Activated CD4-positive, alpha-beta T cell treated with anti-CD3 and anti-CD28 coated beads, Interleukin-2, amount 50 U/mL, for 48 hours (primary cell): ENCODE measurements at places on chromosomes 3 and 15.
A peak's percentile ranks its signal among the peaks of the same experiment; 100 is the strongest.

DNA sequence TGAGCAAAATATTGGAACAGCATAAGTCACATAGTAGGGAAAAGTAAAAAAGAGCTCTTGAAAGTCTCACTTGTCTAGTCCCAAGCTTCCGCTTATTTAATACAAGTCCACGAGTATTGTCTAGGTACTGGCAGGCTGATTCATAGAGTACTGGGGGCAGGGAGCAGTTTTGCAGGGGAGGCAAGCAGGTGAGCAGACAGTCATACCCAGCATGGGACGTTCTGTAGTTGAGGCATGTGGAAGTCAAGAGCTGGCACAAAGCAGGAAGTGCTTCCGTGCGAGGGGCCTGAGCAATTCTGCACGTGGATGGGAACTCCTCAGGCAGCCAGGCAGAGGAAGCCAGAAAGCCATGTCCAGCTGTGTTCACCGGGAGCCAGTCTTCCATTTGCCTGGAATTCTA lies 287.6 kb downstream of the EPHB1 start:
- DNase-seq: no peak

GRCh38 chr15:33021806-33022389 lies 172.6 kb downstream of the FMN1 start:
- DNase-seq: no peak

DNA sequence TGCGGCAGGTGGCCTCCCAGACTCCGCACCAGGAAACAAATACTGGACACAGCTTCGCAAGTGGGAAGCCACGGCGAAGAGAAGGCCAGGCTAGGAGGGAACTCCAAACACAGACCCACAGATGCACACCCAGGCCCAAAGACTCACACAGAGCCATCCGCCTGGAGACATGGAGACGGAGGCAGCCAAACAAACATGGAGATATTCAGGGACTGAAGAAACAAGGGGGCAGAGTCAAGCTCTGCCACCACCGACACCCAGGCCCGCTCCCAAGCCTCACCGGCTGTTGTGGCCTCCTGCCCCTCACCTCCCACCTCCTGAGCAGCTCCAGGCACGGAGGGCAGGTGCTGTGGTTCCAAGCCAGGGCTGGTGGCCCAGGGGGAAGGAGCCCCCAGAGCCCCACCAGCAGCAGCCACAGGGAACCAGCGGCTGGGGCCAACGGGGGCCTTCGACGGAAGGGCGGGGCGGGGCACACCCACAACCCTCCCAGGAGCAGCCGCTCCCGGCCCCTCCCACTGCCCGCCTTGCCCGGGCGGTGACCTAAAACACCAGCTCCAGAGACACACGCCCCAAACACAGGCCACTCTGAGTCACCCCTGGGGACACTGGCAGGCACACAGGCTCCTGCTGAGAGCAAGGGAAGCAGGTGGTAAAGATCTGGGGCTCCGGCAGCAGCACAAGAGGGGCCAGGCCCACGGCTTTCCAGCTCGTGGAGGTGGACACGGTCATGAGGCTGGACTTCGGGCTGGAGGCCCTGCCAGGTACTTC lies 31.9 kb downstream of the TNK2 start:
- peak; percentile 34 for DNase-seq

DNA sequence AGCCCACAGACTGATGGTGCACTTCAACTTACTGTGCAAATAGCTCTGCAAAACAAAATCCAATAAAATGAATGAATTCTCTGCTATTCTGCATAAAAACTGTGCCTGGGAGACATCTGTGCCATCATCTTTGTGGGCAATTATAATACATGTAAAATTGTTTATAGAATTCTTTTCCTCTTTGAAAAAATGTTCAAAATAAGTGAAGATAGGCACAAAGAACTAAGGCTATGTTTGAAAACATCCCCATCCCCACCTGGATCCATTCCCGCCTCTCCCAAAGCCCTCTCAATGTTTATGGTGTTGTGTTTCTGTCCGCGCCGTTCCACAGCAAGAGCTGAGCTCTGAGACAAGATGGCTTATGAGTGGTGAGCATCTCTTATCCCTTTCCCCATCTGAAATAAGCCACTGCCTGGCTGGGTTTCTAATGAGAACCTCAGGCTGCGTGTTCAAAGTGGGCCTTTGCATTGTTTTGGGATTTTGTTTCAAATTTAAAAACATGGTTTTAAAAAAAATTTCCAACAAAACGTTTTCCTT lies 22.4 kb upstream of the SNRPA1 start:
- no peak for DNase-seq

DNA sequence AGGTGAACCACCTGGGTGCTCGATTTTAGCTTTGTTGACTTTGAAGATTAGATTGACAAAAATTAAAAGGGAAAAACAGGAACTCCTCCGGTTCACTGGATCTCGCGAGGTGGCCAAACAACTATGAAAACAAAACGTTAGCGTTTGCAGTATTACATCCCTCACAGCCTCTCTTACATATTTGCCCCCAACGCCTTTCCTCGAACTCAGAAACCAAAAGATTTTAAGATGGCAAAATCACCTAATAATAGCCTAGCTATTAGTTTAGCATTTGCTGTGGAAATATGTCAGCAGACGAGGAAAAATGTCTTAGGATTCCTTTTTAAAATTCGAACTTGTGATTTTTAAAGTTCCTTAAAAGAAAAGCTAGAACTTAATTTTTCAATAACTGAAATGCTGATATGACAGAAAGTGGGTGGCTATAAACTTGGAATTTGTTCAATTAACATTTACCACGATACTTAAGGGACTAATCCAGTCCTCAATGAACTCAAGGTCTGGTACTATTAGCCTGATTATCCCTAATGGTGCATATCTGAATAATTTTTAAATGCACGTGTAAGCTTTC lies 491 bp upstream of the SENP7 start:
- DNase-seq: no peak

DNA sequence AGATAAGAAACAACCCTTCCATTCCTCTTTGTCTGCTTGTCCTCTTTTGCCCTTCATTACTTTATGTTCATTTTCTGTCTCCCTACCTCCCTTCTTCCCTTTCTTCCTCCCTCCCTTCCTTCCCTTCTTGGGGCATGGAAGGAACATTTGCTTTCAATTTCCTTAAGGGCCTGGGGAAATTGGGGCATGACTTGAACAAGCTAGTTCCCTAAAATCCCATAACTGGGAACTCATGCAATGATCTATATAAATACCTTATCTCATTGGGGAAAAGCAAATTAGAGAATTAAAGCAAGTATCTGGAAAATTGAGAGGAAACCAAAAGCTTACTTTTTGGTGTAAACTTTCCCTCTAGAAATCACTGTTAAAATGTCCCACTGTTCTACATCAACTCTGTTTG lies 35.7 kb downstream of the BOC start:
- DNase-seq: no peak

DNA sequence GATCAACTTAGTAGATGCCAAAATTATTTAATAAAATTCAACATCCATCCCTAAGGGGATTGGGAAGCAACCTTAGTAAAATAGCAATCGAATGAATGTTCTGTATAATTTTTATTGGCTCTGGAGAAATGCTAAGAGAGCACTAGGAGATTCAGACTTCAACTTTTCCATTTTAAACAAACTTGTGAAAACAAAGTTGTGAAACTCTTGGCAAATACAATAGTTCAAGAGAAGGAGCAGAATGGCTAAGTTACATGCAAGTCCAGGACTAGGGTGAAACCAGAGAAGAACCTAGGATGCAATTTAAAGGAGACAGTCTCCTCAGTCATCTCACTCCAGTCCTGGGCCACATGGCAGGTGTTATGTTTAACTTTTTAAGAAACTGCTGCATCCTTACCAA lies 16.7 kb upstream of the ZNF280D start:
- no peak for DNase-seq

DNA sequence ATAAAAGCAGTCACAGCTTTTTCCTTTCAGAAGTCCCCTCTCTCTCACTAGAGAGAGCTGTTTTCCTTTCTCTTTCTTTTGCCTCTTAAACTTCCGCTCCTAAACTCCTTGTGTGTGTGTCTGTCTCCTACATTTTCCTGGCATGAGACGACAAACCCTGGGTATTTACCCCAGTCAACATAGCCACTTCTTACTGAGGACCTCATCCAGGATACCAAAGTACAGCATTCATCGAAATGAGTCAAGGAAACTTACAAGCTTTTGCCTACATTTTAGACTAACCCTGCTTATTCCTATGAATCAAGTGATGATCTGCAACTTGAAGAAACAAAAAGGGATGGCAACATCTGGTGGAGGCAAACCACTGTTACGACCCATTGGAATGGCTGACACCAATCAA lies 16.7 kb downstream of the PATL2 start:
- DNase-seq: no peak
